WTC11 (cell line): ENCODE measurements at places on chromosomes 13 and 19. TPM values are rescaled to one million over a fixed set of nuclear protein-coding genes. Genes with fewer than 3 reads are reported as not detected.

The TEKTIP1 gene
- total RNA-seq: 3.3 to 6.3 TPM (median 4.7 TPM) in 3 replicates

The KLK15 gene
- total RNA-seq: not detected in 3 replicates

The WDR88 gene
- 0.28 TPM in 1 of 3 replicates, not detected in the others for total RNA-seq

The CD70 gene
- total RNA-seq: 1.7 to 2.1 TPM (median 1.7 TPM) in 3 replicates
